ENCODE measurements at places on chromosomes 2 and 18.

GRCh38 chr2:127945281-127945680 is 59.5 kb upstream of the AMMECR1L start:
- DNase-seq = no peak

DNA sequence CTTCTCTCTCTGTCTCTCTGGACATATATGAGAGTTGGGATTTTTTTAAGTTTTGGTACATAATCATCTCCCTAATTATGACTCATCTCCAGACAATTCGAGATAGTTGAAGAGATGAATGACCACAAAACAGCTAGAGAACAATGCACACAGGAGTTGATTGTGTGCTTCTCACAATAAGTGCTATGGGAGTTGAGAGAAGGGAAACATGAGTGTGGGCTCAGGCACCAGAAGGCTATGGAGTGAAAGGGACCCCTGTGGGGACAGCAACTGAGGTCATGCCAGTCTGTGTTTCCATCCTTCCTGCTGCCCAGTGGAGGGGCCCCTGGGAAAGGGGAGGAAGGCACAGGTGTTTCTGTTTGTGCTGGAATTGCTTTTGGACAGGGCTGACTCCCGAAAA is 6.5 kb upstream of the YWHAQ start:
- DNase-seq = no peak

DNA sequence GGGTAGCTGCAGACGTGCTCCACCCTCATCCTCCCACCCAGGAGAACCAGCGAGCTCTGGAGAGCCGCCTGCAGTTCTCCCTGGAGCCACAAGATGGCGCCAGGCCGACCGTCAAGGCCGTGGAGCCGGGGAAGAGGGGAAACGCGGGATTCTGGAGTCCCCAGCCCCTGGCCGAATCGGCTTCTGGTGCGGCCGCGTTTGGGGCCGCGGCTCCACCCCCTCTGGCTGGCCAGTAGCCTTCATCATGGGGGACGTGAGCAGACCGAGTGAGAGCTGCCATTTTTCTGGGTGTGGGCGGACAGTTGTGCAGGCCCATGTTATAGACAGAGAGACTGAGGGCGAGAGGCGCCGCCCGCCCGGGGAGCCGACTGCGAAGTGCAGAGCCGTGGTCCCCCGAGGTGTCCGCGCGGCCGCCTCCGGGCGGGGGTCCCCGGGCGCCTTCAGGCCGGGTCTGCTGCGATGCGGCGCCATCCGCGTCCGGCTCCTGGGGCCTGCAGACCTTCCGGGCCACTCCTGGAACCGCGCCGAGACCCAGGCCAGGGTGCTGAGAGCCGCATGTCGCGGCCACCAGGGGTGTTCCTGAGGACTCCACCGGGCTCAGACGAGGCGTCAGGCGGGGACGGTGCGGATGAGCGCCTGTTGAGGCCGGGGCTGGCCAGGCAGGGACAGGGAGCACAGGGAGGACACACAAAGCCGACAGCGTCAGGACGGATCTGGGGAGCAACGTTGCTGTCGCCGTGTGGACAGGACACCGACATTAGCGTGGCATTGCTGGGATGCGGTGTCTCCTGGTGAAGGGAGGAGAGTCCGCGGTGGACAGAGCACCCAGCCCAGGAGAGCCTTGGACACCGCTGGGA is 418.2 kb upstream of the HS6ST1 start:
- DNase-seq = peak; percentile 69

- no peak for DNase-seq
These were observed 214.1 kb downstream of the MEIS1 start for GRCh38 chr2:66649006-66649405.

DNA sequence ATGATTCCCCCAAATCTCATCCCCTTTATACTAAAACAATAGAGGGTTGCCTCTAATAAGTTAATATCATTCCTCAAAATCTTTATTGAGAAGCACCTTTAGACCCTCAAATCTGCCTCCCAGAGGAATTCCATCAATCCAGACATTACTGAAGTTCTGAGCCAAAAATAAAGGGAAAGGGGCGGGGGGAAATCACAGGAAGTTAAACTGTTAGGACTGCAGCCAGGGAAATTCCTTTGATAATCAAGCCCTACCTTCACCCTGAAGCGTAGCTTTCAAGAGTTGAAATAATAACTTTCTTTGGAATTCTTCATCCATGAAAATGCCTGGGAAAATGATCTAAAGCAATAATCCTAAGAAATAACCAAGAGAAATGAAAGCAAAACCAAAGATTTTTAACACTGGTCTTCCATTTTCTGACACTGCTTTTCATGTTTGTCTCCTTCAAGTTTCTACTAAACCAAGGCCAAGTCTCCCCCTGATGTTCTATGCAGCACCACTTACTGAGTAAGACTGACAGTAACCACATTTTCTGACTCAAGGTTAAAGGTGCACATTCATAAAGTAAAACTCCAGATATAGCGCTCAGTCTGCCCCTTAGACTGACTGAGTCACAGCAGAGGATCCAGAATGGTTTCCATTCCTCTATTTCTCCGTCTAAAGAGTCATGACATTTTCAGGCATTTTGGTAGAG is 78.2 kb downstream of the TCF4 start:
- DNase-seq = no peak

DNA sequence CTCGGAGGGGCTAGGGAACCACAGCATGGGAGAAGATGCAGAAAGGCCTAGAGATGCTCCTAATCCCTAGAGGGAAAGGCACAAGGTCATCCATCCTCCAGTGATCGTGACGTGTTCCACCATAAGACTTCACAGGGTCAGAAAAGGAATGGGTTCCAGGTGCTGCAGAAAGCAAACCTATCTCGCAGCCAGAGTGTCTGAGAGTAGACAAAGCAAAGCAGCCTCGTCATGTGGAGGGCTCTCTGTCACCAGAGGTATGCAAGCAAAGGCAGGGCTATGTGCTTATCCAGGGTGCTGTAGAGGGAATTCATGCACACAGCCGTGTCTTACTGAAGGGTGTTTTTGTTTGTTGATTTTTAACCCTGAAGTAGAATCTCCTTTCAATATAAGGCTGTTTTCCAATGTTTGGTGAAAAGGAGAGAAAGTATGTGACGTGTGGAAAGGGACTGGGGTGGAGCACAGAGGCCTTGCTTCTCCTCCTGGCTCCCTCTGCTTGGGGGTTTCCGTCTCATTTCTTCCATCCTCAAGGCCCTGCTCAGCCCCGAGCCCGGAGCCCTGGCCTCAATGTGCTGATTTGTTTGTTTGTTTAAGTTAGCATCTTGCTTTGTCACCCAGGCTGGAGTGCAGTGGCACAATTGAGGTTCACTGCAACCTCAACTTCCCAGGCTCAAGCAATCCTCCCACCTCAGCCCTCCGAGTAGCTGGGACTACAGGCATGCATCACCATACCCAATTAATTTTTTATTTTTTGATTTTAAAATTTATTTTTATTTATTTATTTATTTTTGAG is 3.0 kb downstream of the GPR55 start:
- peak; percentile 23 for DNase-seq

- DNase-seq = no peak
These were observed 4.0 kb downstream of the LPIN1 start for GRCh38 chr2:11750422-11750821.

- no peak for DNase-seq
These were observed 30.1 kb downstream of the MBP start for GRCh38 chr18:77102259-77103040.

GRCh38 chr2:149393614-149394013 is 63.2 kb downstream of the LYPD6 start:
- no peak for DNase-seq

GRCh38 chr2:227509824-227510619 is 38.1 kb downstream of the AGFG1 start:
- no peak for DNase-seq

DNA sequence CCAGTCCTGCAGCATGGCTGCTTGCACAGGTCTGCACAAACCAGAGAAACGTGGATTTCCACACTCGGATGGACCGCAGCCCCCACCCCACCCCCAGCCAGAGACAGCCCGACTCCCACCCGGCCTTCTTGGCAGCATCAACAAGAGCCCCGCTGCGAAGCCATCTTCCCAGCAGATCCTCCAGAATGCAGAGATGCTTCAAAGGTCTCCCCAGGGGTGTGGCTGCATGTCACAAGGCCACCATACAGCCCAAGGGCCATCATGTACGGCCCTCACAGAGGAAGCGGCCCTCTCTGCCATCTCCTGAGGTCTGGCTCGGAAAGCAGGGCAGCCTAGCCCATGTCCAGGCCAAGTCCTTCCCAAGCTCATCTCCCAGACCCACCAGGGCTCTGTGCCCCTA is 11.5 kb downstream of the DNMT3A start:
- DNase-seq = no peak

DNA sequence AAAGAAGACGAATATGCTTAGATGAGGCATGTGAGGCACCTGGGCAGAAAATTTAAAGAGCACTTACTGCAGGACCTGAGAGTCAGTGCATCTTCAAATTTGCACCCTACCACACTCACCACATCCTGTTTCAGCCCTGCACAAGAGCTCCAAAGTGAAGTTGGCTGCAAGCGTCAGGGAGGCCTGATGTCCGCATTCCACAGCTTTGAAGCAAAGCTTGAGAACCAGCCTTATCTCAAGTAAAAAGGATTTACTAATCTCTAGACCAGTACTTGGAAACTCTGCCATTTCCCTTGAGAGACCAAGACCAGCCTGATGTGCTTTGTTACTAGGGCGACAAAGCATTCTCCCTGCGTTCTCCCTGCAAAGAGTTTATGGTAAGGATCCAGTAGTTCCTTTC is 3.4 kb upstream of the ASNSD1 start:
- DNase-seq = no peak

GRCh38 chr2:83990636-83991035 is 468.4 kb downstream of the SUCLG1 start:
- DNase-seq = no peak

GRCh38 chr18:72672364-72673184 is 128.4 kb upstream of the CBLN2 start:
- no peak for DNase-seq

GRCh38 chr2:109253217-109253616 is 124.2 kb downstream of the SH3RF3 start:
- no peak for DNase-seq

GRCh38 chr2:240259201-240259923 is 118.9 kb upstream of the OTOS start:
- DNase-seq = no peak

- no peak for DNase-seq
These were observed 264.5 kb downstream of the GPD2 start for GRCh38 chr2:156700681-156701080.

GRCh38 chr2:18690342-18690741 is 101.0 kb upstream of the NT5C1B start:
- DNase-seq = no peak

- no peak for DNase-seq
These were observed 1.4 kb downstream of the ASB3 start for GRCh38 chr2:53785366-53785765.

DNA sequence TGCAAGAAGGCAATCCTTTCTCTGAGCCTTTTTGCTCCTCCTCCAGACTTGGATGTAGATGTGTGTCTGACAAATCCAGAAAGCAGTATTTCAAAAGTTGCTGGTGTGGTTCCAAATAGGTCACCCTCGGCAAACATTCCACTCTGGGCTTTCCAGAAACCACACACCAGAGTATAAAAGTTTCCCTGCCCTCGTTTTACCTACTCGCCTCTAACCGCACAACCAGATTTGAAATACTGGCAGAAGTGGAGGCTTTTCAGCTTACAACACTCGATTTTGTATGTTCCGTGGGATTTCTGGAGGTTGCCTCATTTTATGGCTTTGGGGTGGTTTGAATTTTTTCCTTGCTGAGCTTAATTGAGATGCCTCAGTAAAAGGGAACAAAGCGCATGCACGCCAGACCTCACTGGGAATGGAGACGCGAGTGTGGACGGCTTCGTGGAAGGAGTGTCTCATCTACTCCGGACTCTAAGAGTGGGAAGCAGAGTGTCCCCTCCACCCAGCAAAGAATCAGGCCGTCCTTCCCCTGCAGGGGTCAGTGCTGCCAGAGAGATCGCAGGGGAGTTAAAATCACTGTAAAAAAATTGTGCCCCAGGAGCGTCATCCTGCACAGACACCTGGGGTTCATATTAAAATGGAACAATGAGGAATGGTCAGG is 44.0 kb upstream of the RPL31 start:
- no peak for DNase-seq

- no peak for DNase-seq
These were observed 104.6 kb downstream of the ACKR3 start for GRCh38 chr2:236674238-236674637.

DNA sequence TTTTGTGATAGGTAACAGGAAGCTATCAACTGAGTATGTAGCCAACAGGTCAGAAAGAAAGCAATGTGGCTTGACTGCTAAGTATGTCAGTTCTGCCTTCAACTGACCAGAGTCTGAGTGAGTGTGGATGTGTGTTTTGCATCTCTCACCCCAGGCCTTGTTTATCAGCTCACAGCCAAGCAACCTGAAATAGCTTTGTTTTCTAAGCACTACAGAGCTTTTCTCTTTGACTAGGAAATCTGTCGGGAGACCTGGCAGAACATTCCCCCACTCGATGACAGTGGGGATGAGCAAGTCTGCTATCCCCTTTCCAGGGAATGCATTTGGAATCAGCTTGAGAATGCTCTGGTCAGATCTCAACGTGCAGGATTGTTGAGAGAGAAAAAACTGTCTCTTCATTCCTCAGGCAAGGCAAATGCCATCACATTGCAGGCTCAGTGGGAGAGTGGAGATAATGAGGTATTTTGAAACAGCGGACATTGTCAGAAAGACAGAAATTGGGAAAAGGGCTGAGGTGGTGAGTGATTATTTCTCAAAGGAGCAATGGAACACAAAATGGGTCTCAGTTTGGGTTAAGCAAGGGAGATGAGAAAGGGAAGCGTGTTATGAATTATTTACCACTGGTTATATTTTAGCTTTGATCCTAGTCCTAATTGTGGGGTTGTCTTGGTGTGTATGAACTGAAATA is 233.8 kb upstream of the PIK3C3 start:
- no peak for DNase-seq

- DNase-seq = no peak
These were observed 51.2 kb downstream of the CLASP1 start for GRCh38 chr2:121598087-121598486.

GRCh38 chr18:62327977-62328376 is 2.9 kb downstream of the TNFRSF11A start:
- no peak for DNase-seq

DNA sequence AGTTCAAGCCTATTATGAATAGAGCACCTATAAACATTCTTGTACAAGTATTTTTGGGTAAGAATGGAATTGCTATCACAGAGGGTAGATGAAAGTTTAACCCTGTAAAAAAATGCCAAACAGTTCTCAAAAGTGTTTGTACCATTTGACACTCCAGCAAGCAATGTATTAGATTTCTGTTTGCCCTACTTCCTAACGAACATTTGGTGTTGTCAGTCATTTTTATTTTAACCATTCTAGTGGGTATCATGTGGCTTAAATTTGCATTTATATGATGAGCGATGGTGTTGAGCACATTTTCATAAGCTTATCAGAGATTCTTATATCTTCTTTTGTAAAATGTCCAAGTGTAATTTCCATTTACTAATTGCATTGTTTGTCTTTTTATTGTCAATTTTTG is 608.2 kb upstream of the ACVR2A start:
- no peak for DNase-seq

- no peak for DNase-seq
These were observed 133.9 kb downstream of the GFPT1 start for GRCh38 chr2:69253112-69253511.

- DNase-seq = no peak
These were observed 585.9 kb upstream of the SYT4 start for GRCh38 chr18:43863180-43863579.

- no peak for DNase-seq
These were observed 36.9 kb upstream of the NT5C1B start for GRCh38 chr2:18626256-18626668.
